ENCODE measurements at places on chromosomes 5 and 9.

GRCh38 chr5:57832875-57833274 lies 350.3 kb upstream of the ACTBL2 start:
- DNase-seq: no peak

GRCh38 chr9:121809356-121810050 lies 158.1 kb downstream of the DAB2IP start:
- no peak for DNase-seq

GRCh38 chr5:33557605-33558004 lies 116.8 kb downstream of the TARS1 start:
- DNase-seq: no peak

GRCh38 chr9:89929315-89929672 lies 324.5 kb downstream of the GADD45G start:
- no peak for DNase-seq

- DNase-seq: no peak
These were observed 13.7 kb upstream of the PPP2R2B start for GRCh38 chr5:146892231-146892630.

DNA sequence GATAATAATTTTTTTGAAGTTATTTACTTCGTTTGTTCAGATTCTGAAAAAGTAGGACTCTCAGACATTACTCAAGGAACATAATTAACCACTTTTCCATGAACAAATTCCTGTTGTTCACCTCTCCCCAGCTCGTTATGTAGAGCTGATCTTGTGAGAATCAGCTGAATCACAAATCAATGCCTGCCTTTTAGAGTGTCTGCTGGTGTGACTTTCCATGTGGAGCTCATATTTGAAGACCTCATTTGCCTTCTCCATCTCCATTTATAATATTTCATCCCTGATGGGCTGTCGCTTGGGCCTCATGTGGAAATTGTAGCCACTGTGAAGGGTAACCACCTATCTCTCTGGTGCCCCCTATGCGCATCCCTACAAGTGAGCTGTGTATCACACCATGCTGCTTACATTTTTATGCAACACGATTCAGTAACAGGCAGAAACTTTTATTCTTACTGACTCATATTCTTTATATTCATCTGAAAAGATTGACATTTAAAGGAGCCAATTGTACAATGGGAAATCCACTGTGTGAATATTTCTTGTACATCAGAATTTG lies 111.3 kb downstream of the STK32A start:
- DNase-seq: no peak

DNA sequence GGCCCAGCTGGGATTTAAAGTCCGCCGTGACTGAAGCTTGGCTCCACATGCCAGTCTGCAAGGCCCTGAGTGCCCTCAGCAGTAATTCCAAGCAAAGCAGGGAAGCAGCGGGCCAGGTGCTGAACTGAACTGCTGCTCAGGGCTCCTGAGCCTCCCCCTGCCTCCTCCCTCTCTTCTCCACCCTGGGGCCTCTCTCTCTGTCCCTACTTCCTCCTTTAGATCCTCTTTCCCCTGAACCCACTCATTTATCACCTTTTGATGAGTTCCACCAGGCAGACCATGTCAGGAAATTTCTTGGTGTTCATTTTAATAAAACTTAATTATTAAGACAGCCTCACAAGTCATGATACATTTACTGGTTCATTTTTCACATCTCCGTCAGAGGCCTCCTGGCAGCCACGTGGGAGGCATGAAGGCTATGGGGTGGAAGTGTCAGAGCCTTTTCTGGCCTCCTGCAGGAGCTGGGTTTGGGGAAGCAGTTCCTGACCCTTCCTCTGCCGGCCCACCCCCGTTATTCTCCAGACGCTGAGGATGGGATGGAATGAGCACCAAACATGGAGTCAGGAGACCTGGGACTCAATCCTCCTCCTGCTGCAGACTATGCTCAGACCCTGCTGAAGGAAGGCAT lies 32.2 kb upstream of the KCNIP1 start:
- no peak for DNase-seq

GRCh38 chr5:55601204-55601618 lies 66.4 kb upstream of the PLPP1 start:
- DNase-seq: peak; percentile 94

GRCh38 chr5:36950586-36951457 lies 74.3 kb downstream of the NIPBL start:
- DNase-seq: no peak

GRCh38 chr9:18595597-18595996 lies 121.6 kb downstream of the ADAMTSL1 start:
- no peak for DNase-seq

DNA sequence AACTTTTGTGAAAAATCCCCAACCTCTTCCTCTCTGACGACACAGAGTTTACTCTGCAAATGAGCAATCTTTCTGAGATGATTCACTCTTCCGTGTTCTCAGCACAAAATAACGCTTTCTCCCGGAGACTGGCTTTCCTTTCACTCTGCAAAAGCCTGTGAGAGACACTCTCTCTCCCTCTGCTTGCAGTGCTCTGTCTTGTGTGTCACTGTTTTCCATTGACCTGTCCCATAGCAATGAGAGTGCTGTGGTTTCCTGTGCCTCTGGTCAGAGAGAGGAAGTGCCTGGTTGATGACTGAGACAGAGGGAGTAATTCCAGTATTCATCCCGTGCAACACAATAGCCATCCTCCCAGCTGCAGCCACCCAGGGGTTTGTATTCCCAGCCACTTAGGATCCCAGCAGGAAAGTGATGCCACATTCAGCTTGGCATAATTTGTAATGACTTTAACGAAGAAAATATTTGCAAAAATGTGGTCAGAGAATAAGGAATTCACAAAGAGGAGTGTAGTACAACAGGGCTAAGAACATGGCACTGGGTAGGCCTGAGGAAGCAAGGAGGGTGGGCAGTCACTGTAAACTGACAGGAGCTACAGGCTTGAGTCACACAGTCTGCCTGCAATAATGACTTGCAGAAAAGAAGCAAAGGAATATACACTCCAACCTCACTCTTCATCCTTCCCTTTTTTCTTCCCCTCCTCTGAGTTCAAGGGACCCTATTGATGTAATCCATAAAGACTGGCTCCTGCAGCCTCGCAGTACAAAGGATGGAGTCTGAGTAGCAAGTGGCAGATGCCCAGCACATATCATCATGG lies 463.5 kb upstream of the RGMB start:
- no peak for DNase-seq

DNA sequence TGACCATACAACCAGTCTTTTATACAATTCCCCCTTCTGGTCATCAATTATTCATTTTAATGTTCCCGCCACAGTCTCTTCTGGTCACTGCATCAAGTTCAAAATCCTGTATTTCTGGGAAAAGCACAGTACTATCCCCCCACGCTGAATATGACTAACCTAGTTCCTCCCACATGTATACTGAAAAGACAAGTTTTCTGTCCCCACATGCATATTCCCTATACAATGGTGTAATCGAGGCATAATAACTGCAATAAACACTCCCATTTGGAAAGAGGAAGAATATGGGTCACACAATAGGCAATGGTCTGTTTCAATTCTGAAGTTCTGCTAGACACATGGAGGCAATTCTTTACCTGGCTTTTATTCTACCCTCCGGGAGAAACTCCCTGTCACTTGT lies 344.9 kb downstream of the EFNA5 start:
- no peak for DNase-seq

DNA sequence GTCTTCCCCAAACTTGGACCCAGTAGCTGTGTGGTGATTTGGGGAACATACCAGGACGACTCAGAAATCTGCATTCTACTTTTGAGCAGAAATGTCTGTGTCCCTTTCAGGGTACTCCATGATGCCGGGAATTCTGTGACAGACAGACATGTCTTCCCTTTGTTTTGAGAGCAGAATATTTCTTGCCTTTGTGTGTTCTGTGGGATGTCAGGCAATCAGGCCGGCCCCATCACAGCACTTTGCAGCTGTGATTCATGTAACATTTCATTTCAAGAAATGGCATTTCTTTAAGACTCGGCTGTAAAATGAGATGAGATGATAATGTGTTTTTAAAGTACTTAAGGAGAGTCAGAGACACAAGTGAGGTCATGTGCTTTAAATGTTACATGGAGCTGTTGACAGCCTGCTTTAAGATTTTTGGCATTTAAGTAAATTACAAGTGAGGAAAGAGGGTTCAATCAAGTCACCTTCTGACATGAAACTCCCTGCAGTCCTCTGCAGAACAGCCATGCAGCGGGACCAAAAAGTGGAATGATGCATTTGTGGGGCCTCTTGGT lies 98.7 kb downstream of the SLC28A3 start:
- no peak for DNase-seq
